Left ventricle myocardium inferior (tissue), 1 donor: ENCODE measurements at places on chromosomes 2 and 18. TPM values are rescaled to one million over a fixed set of nuclear protein-coding genes. Genes with fewer than 3 reads are reported as not detected.

The MLPH gene
- 73.5 TPM for total RNA-seq

The WDR54 gene
- total RNA-seq = 2.9 TPM

GRCh38 chr2:69509011-69509749 lies 71.9 kb upstream of the NFU1 start:
- peak; percentile 18 for DNase-seq

- DNase-seq = no peak
Measured at GRCh38 chr2:70603066-70603465, 49.4 kb upstream of the TGFA start.

- no peak for DNase-seq
Measured at GRCh38 chr2:230715201-230715600, 2.6 kb downstream of the CAB39 start.

DNA sequence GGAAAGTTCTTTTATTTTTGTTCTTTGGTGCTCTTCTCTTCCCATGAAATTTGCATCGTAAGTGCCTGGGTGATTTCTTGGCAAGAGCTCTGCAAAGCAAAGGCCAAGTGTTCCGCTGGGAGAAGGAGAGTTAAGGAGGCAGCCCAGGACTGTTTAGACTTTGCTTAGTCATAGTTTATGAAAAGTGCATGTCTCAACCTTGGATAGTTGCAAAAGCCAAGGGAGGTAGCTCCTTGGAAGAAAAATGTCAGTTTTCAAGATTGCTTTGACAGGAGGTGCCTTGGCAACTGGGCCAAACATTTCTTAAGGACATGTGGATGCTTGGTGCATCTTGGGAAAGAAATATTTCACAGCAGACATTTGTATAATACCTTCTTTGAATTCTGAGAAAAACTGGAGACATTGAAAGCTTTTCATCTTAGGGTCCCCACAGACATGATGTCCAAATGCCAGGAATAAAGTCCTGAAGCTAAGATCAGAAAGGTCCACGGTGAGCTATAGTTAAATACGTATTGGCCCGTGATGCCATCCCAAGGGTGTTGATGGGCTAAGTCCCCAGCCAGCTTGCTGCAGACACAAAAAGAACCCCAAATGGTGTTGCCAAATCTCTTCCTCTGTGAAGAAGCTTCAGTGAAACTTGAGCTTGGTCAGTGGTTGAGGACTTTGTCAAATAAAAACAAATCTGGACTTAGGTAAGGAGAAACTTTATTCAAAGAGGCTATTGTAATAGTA lies 96.3 kb upstream of the THUMPD2 start:
- peak; percentile 26 for DNase-seq

GRCh38 chr2:191840921-191841320 lies 6.0 kb downstream of the CAVIN2 start:
- DNase-seq = no peak

DNA sequence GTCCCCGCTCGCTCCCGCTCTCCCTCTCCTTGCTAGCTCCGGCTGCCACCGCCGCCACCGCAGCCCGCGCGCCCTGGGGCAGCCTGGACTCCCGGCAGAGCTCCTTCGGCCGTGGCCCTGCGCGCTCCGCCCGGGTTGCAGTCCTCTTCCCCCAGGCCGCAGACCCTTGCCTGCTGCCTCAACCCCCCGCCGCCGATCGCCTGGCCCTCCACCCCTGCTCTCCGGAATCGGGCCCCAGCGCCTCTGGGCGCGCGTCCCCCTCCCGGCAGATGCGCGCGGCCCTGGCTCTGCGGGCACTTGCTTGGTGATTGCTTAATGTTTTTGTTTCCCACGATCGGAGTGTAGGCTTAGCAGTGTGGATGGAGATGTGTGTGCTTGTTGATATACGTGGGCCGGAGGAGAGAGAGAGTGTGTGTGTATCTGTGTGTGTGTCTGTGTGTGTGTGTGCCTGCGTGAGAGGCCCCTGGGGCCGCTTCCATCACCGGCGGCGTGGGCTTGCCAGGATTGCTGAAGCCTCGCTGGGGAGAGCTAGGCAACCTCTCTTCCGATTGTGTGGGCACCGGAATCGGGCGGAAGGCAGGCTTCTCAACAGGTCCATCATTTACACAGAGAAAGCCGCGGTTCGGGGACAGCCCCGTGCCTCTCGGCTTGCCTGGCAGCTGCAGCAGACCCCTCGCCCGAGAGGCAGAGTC lies 877 bp downstream of the INHBB start:
- no peak for DNase-seq

- peak; percentile 51 for DNase-seq
Measured at GRCh38 chr2:191478799-191479679, 198.9 kb upstream of the NABP1 start.
